Stimulated activated CD8-positive, alpha-beta memory T cell treated with anti-CD3 and anti-CD28 coated beads, Interleukin-15, amount 100 ng/mL, for 4 hours (primary cell): ENCODE measurements at places on chromosomes 11 and 22.

DNA sequence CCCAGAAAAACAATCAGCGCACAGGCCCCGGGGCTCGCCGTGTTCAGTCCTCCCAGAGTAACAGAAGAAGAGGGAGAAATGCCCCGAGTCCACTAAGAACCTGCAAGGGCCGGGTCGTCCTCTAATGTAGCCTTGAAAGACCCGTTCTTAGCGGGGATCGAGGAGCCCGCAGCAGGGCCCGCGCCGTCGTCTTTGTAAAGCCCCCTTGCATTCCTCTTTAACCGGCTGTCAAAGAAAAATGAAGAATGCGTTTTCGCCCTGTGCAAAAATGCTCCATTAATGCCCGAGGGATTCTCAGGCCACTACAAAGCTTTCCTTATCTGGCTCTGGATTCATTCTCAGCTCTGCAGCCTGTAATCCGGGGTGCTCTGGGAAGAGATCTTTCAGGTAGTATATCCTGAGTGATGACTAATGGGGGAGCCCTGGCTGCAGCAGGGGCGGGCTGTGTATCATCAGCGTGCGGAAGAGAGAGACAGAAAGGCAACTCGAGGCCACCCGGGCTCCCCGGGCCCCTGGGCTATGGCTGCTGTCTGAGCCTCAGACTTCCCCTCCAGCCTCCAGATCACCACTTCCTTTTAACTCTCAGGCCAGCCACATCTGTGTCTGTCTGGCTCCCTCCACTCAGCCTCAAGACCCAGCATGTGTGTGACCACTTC is 78.2 kb downstream of the FBLN1 start:
- no peak for DNase-seq

DNA sequence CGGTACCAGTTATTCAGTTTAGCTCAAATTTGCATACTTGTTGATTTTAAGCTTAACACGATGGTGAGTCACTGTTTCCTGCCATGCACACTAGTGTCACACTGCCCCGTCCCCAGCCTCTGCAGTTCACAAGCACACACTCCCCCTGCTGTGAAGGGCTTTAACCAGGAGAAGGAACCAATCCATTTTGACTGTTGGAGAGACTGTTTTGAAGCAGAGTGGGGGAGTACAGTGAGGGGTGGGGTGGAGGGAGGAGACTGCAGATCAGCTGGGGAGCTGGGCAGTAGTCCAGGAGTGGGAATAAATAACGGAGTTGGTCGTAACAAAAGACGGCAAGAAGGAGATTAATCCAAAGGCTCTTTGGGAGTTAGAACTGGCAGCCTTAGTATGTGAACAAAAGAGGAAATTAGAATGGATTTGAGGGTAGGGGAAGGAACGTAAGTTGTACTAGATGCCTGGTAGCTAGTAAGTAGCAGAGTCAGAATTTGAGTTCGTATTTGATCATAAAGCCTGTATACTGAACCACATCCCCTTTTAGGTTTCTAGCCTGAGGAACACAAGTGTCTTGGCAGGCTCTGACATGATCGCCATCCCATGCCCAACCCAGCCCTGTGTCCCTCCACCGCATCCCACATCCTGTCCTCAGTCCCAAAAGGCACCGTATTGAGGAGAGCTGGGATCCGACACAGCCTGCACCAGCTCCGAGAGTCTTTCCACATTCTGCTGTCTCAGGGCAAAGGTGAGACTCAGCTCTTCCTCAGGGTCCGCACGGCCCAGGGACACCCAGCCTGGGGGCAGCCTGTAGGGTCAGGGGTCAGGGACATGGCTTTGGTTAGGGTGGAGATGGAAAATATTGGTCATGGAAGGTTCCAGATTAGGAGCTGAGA is 862 bp downstream of the TPP1 start:
- peak; percentile 59 for DNase-seq

GRCh38 chr11:26649884-26650283 is 72.0 kb downstream of the SLC5A12 start:
- DNase-seq = no peak

DNA sequence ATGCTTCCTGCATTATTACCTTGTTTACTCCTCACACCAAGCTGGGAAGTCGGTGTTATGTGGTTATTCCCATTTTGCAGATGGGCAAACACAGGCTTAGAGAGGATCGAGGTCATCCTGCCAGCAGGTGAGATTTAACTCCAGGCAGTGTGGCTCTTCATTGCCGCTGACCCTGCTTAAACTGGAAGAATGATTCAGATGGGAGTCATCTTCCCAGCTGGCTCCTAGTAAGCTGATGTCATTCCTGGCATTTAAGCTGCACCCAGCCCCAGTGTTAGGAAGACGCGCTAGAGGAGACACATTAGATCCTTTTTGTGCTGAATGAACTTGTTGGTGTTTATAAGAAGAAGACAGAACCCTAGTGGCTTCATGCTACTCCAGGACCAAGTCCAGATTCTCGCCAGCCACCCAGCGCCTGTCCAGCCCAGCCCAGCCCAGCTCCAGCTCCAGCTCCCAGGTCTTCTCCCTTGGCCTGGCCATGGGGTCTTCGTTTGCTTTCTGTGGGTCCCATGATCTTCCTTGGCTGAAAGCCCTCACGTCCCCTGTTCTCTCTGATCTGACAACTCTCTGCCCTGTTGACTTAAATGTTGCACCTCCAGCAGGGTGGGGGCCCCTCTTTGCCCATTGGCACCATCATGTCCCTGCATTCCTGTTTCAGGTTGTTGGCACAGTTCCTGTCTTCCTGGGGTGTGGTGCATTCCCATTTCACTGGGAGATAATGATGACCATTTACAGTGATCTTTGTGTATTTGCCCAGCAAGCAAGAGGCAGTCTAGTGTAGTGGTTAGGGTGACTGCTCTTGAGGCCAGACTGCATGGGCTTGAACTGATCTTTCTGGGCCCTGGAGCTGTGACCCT is 13.6 kb downstream of the PARVB start:
- DNase-seq = no peak

GRCh38 chr11:16217631-16218030 is 138.7 kb downstream of the SOX6 start:
- DNase-seq = no peak

DNA sequence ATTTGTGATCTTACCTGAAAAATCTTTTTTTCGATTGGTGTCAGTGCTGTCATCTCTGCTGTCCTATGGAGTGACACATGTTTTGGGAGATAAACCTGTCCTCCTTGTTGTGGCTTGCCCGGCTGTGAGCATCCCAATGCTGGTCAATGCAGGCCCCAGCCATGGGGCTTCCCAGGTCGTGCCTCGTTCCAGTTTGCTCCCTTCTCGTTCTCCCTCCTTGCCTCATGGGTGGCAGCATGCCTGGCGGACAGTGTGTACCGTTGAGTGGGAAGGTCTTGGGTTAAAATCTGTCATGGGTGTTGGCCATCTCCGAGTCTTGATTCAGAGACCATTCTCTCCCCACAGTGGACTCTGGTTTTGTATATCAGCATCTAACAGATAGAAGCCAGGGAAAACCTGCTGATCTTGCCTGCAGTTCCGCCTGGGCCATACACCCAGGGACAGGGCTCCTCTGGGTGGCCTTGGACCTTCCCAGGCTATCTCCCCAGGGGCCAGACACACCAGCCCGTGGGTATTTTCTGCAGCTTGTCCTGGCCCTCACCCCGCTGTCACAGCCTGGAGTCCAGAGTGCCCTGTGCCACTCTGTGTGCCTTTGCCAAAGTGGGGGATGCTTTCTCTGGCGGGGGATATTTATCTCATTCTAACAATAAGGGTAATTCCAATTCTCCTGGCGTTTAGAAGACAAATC is 208.1 kb downstream of the TBC1D22A start:
- no peak for DNase-seq

GRCh38 chr22:45931042-45931441 is 45.9 kb downstream of the WNT7B start:
- DNase-seq = no peak

GRCh38 chr11:110491577-110492320 is 62.0 kb downstream of the FDX1 start:
- no peak for DNase-seq

DNA sequence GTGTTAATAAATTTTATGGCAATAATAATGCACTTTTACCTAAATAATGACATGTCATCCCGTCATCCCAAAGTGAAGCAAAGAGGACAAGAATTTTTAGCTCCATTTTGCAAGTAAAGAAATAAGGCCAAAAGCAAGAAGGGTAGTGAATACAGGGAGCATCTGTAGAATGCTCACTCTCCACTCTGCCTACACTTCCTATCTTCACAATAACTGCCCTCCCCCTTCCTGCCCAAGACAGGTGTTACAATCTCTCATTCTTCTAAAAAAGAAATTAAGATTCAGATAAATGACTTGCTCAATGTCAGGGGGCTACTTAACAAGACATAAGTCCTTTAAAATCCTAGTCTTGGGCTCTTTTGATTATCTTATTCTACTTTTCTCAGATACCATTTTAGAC is 8.9 kb downstream of the RDX start:
- DNase-seq = no peak

GRCh38 chr22:33221568-33221967 is 163.4 kb upstream of the SYN3 start:
- no peak for DNase-seq

GRCh38 chr11:119976805-119977560 is 160.9 kb downstream of the TRIM29 start:
- DNase-seq = no peak

DNA sequence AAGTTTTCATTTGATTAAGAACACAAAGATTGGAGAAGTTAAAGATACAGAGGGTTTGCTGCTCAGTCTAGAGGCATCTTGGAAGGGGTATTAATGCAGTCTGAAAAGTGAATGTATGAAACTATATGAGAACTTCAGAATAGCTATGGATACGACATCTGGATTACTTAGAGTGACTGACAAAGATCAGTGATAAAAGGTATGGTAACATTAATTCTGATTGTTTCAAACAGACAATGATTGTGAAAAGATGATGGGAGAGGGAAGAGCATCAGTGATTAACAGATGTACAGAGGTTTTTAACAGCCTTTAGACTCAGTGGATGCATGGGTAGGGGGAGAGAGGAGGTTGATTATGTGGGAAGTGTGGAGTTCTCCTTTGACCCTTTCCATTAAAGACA is 919.4 kb upstream of the CNTN5 start:
- no peak for DNase-seq

GRCh38 chr22:42000466-42000865 is 1.9 kb downstream of the WBP2NL start:
- DNase-seq = no peak

DNA sequence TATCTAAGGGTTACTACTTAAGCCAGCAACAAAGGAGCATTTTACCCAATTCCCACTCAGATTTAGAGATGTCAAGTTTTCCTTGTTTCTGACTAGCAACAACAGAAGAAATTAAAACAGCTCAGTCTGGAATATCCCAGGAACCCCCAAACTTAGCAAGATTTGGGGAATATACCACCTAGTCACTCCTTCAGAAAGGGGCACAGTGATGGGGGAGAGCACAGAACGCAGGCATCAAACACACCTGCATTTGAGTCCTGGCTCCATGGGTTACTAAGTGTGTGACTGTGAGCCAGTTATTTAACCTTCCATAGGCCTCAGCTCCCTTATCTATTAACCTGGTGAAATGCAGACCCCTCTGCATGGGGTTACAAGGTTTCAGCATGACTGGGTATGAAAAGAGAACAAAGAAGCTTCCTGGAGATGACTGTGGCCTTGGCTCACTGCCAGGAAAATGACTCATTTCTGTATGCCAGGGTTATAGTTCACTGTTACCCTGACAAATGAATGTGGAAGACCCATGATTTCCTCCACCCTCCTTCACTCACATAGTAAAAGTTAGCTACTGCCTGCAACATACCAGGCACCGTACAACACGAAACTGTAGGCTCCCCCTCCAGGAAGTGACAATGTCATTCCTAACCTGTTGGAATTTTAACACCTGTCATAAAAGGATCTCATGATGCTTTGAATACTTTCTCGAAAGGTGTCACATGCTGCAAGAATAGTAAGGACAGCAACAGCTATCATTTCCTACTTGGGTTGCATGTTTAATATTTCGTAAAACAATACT is 79.6 kb downstream of the ME3 start:
- peak; percentile 66 for DNase-seq

- no peak for DNase-seq
Measured at GRCh38 chr11:118497831-118498230, 29.4 kb upstream of the TTC36 start.

DNA sequence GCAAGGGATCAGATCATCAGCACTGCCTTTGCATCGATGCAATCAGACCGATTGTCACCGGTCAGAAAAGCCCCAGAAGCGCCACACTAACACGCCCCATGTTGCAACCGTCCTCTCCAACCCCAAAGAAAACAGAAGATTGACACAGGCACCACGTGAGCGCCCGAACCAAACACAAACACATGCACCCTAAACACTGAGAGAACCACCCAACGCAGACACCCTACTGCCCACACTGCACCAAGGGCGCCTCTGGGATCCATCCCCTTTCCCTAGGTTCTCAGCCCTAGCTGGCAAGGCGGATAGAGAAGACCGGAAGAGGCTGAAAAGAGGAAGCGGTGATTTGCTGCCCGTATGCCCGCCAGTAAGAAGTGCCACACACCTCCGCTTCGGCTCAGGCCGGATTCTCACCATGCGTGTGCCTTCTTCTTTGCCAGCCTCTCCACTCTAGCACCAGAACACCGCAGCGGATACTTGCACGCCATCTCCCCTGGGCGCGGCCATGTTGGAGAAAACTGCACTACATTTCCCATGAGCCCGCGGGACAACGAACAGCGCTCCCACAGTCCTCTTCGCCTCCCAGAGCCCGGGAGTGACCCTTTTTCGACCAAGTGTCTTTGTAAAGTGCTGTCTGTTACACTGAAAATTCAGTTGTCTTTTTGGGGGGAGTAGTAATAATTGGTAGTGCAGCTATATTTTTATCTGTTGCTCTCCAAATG is at the start of gene ALKBH8:
TSS of gene ALKBH8 (minus strand) at position 517 of the 719 bp plus-strand sequence. CDS start 4,842 bp downstream, outside the sequence.
- DNase-seq = peak; percentile 45

DNA sequence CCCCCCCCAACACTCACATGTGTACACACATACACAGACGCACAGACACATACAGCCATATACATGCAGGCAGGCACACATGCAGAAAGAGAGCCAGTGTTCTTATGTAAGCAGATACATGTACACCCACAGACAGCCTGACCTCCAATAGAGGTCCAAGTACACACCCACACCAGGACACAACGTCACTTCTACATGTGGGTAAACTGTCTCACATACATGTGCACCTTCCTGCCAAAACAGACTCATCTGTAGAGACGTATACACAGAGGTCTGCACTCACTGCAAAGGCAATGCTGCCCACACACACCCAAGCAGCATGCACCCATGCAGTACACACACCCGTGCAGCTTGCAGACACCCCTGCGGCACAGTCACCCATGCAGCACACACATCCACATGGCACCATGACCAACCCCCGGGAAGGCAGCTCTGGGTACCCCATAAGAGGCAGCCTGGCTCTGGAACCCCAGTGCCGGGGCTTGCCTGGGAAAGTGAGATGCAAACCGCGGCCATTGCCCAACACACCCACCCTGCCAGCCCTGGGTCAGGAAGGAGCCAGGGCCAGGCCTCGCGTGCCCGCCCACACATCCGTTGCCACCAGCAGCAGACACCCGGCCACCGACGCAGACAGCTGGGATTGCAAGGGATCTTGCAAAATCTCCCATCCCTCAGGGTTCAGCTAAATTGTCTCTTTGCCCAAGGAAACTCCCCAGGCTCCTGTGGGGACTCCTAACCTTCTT is 10.1 kb downstream of the CASTOR1 start:
- no peak for DNase-seq
